ENCODE measurements at places on chromosomes 4 and X.
A peak's percentile ranks its signal among the peaks of the same experiment; 100 is the strongest.

- no peak for DNase-seq
Observed at GRCh38 chr4:111639876-111640275, 505.4 kb upstream of the FAM241A start.

- no peak for DNase-seq
Observed at GRCh38 chrX:132591719-132592275, 103.0 kb upstream of the MBNL3 start.

DNA sequence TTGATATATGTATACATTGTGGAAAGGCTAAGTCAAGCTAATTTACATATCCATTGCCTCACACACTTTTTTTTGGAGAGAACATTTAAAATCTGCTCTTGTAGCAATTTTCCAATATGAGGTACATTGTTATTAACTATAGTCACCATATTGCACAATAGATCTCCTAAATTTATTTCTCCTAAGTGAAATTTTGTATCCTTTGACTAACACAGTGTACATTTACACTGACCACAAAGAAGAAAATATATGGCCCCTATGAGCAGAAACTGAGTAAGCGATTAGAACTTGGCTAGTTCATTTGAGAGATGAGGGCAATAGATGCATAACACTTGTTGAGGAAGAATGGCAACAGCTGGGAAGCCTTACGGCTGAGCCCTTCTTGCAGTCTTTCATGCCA, 20.3 kb upstream of the GUCY1B1 start:
- DNase-seq: no peak

DNA sequence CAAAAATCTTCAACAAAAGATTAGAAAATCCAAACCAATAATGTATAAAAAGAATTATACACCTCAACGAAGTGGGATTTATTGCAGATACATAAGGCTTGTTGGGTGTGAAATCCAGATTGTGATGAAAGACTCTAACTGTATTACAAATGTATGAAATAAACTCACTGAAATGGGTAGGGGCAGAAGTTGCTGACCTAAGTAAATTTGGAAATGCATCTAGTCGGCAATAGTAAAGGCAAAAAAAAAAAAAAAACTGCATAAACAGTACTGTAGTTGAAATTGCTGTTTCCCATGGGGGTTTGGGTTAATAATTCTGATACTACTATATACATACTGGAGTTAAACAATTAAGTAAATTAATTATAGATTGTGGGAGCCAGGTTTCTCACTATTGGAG, 130.7 kb upstream of the MAGEB18 start:
- DNase-seq: no peak

GRCh38 chr4:176656108-176656507, 136.6 kb downstream of the VEGFC start:
- DNase-seq: no peak

DNA sequence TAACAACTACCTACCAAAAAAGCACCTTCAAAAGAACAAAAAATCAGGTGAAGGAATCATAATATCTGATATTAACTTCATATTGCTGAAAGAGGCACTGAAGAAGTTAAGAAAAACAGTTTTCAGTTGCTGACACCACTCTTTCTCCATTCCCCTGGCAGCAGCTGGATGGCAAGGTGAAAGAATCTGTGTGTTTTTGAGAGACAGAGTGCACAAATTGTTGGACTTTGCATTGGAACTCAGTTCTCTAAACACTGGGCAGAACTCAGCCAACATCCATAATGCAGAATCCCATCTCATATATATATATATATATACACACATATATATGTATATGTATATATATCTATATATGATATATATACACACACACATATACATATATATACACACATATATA, 408.3 kb upstream of the MAGEC2 start:
- DNase-seq: no peak

- DNase-seq: peak; percentile 73
Observed at GRCh38 chrX:68249401-68249831, 183.9 kb downstream of the OPHN1 start.

DNA sequence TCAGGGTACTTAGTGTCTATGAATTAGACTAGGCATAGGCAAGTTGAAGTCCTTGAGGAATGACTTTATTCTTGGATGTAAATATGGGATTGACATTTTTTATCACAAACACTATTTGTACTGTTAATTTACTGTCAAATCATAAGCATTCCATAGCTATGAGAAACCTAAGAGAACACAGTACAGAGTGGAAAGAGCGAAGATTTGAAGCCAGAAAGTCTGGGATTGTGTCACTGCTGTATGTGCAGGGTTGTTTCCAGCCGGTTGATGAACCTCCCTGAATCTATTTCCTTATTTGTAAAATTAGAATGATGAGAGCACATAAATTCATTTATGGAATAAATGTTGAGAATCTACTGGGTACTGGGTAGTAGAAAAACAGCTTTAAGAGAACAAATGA, 14.4 kb upstream of the KLHL5 start:
- DNase-seq: no peak

Data from sigmoid colon (tissue), 7 donors.